ENCODE measurements at places on chromosomes 2 and 18. TPM values are rescaled to one million over a fixed set of nuclear protein-coding genes. Genes with fewer than 3 reads are reported as not detected.

Gene DOK1
- total RNA-seq: 15.3 TPM

Gene ARHGEF4
- 18.1 TPM for total RNA-seq

Gene TUBB8B
- 1.2 TPM for total RNA-seq

Gene CDK15
- not detected for total RNA-seq

Gene CIB4
- not detected for total RNA-seq

- no peak for DNase-seq
Measured at GRCh38 chr2:230418341-230419016, 2.5 kb downstream of the SP100 start.

DNA sequence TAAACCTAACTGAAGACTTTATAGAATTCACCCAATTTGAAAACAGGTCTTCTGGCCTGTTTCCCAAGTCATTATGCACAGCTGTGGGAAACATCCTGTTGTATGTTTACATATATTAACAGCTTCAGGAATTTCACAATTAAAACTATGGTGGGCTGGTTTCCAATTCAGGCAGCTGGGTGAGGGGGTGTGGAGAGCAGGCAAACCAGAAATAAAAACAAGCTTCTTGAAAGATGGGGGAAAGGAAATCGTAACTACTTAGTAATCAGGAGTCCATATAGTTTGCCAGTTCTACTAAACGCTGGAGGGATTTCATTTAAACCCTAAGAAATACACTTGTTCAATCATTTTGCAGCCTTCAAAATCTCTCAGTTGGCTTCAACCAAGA is 22.8 kb downstream of the ATP8B1 start:
- DNase-seq: no peak

GRCh38 chr2:67466734-67467133 is 69.6 kb downstream of the ETAA1 start:
- no peak for DNase-seq

DNA sequence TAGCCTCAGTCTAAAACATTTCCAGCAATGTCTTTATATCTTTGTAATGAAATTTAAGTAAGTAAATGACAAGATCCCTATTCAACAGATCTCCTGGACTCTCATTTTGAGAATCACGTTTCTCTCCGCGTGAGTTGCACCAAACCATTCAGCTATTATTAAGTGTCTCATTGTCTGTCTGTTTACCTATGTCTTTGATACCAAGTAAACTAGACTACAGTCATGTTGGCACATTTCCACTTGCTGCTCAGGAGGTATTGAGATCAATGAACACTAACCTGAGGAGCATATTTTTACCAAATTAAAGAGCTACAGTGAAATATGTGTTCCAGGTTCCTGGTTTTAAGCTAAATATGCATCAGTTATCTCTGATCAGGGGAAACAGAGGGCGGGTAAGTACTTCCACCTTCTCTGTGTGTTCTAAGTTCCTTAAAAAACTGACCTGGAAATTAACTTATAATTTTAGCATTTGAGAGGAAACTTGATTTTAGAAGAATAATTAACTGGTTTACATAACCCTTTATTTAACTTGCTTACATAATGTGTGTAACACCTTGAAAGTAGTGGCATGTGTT is 125.8 kb downstream of the OSBPL6 start:
- DNase-seq: no peak

DNA sequence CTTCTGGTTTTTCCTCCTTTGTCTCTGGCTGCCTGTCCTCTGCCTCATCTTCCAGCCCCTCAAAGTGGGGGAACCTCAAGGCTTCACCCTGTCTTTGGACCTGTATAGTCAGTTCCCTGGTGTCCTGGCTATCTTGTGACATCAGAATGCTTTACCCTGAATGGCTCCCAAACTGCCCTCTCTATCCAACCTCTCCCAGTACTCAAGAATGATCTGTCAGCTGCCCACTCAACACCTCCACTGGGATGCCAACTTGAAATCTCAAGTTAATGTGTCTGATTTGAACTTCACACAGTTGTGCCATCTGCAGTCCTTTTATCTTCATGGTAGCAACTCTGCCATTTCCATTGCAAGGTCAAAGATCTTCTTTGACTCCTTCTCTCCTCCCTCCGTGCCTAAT is 43.8 kb downstream of the UBE2F start:
- DNase-seq: no peak

GRCh38 chr18:45562567-45563479 is 52.5 kb upstream of the SLC14A2 start:
- no peak for DNase-seq
